ENCODE measurements at places on chromosomes 11 and 22.

GRCh38 chr11:12281571-12282478, 95.5 kb upstream of the PARVA start:
- DNase-seq, result peak; percentile 75

DNA sequence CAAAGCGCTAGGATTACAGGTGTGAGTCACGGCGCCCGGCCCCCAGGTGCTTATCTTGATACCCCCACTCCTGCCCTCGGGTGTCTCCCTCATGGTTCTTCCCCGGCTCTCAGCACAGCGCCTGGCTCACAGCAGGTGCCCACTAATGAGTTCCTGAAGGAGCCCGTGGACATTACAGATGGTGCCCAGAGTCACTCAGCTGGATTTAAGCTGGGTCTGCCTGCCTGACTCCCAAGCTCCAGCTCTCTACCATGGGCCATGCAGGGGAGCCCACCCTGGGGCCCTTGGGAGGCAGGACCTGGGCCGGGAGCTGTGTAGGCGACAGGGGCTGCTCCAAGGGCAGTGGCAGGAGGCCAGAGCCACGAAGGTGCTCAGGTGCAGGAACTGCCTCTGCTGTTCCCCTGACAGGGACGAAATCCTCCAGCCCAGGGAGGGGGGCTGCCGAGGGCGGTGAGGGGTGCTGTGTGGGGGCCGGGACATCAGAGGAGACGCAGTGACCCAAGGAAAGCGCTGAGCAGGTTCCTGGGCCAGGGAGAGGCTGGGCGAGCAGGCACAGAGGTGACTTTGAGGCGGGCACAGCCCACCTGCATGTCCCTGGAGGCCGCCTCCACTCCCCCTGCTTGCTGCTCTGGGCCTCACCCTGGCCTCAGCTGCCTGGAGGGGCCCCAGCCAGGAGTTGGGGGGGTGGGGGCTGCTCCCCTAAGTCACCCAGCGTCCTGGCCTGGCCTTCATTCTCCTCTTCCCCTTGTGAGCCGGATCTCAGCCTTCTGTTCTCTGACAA, 14.6 kb upstream of the FLRT1 start:
- no peak for DNase-seq

DNA sequence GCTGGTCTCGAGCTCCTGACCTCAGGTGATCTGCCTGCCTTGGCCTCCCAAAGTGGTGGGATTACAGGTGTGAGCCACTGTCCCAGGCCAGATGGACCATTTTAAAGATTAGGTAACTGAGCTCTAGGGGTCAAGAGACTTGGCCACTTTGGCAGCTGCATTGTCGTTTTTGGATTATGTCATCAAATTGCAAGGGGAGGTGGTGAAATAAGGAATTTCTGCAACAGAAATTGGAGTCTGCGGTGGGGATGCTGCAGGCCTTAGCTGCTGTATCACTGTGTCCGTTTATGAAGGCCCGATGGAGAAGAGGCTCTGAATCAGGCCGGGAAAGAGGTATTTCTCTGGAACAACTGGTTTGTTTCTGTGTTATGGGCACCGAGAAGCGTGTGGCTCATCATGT, 34.6 kb downstream of the PTPRJ start:
- no peak for DNase-seq

- DNase-seq, result peak; percentile 49
Observed at GRCh38 chr11:88414981-88415413, 77.5 kb upstream of the CTSC start.

GRCh38 chr22:41341990-41342389, 39.8 kb upstream of the TEF start:
- peak; percentile 3 for DNase-seq

DNA sequence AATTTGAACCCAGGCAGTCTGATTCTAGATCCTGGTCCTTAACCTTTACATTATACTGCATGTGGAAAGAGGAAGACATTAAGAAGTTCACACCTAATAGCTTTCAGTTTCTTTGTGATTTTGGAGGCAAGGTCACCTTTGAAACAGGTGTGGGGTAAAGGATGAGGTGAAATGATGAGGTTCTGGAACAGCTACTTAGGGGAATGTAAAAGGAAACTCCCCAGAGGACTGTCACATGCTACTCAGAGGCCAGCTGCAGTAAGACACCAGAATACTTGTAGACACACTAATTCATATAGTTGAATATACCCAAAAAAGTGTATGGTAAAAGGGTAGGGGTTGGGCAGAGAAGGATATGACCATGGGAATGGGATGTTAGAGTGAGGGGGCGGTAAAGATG, 5.4 kb downstream of the APIP start:
- DNase-seq, result no peak

DNA sequence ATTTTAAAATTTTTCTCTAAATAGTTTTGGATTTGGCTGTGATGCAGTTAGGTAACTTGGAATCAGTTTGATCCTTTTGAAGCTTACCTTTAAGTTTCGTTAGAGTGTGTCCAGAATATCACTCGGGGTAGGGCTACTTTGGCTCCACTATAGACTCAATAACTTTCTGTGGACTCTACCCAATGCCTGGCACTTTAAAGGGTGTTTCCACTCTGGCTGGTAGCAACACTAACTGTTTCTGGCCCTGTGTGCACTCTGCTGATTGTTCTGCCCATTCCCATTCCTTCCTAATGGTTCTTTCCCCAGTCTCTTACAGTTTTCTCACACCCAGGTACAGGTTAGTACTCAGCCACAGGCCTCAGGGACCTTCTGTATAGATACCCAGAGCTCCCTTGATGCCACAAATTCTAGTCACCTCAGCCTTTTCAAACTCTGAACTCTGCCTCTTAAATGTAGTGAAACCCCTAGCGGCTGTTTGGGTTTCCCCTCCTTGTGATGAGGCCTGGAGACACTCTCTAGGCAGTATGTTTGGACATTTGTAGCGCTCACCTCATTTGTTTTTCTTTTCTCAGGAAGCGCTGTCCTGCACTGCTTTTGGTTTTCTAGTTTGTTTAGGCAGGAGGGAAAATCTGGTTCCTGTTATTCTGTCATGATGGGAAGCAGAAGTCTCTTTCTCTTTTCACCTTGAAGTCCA, 16.8 kb downstream of the CUL5 start:
- no peak for DNase-seq

- DNase-seq, result no peak
Observed at GRCh38 chr11:95360377-95361075, 129.5 kb upstream of the SESN3 start.

GRCh38 chr22:44193535-44193891, 12.8 kb downstream of the PARVG start:
- no peak for DNase-seq
